ENCODE measurements at places on chromosomes 16 and 17.

DNA sequence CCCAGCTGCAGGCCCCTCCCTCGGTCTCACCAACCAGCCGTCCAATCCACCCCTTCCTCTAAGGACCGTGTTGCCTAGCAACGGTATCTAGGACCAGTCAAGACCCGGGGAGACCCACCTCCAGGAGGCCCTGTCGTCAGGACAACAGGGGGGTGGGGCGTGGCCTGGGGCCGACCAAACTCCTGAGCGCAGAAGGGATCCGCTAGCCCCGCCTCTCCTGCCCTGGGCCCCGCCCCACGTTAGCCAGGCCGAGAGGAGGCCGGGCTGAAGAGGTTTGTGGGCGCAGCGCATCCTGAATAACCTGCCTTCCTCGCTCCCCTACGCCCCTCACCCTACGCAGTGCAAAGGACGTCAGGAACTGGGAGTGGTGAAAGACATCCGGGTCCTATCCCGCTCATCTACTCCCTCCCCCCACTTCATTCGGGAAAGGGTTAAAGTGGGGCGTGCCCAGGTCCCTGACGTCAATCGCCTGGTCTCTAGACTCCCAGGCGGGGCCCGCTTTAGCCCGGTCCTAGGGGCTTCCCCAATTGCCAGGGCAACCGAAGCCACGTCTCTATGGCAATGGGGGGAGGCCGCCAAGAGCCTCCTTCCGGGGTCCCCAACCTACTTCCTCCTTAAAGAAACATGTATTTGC, 14.7 kb downstream of the DLG4 start:
- ATAC-seq: peak; percentile 93

DNA sequence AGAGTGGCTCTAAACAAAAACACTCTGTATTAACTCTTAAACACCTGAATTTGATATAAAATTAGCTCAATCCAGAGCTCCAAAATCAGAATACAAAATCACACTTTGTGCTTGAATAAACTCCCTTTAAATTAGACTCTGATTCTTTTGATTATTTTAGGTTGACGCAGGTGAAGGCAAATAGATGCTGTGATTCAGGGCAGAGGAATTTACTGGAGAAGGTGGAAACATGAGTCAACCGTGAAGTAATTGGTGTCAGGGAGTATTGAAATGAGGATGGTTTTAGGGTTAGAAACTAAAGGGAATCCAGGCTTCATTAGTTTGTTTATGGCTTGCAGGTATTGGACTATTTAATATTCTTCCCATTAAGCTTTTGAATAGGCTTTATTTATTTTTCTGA, 37.1 kb upstream of the TEKT1 start:
- ATAC-seq: no peak

DNA sequence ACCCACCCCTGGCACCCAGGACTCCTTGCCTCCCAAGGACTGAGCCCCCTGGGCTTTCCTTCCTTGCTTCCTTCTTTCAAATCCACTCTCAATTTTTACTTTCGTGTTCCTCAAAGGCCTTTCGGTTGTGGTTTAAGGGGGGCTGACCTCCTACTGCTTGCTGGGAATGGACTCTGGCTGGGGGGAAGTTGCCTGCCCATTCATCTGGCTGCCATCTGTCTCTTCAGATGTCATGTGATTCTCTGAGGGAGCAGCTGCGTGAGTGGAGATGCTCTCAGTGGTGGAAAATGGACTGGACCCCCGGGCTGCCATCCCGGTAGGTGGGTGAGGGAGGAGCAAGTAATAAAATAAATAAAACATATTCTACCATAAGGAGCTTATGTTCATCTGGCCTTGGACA, 93.8 kb upstream of the RPRML start:
- no peak for ATAC-seq

DNA sequence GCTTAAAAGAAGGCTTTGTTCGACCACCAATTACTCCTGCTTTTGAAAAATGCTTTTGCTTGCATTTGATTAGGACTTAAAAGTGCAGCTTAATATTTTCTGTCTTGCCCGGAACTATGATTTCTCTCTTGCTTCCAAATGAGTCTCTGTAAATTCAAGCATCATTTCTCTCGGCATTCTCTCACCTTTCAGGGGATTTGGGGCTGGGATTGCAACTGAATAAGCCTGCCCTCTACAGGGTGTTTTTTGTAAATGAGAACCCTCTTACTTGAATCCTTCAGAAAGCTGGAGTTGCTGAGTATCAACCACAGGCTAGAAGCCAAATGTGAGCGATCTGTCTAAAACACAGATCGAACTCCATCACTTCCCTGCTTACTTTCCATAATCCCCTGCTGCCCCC, 234.6 kb downstream of the TMEM114 start:
- no peak for ATAC-seq

DNA sequence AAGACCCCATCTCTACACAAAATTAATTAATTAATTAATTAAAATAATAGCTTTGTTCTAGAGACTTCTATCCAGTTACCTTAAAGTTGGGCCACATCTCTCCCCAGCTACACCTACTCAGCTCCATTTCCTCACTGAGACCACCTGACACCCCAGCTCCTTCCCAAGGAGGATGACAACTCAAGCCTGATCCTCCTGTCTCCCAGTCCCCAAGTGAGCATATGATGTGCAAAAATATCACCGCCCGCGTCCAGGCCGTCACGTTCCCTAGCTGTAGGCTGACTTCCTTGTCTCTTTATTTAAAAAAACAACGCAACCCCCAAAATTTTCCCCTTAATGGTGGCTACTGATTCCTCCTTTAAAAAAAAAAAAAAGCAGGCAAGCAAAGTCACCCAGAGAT, 120.2 kb upstream of the RCVRN start:
- no peak for ATAC-seq

DNA sequence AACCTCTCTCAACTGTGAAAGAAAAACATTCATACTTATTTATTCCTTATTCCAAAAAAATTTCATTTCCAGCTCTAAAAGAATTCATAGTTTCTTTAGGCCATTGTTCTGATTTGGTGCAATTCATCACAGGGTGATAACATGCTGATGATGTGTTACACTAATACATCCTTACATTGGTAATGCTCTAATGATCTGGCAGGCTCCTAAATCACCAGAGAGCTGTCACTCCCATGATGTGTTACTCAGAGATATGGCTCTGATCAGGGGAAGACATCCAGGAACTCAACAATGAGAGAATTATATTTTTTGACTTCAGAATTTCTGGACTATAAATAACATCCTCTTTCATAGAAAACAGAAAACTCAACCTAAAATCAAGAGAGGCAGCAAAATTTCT, 209.3 kb downstream of the CHD9NB start:
- ATAC-seq: no peak

GRCh38 chr16:89187032-89187769, 13.1 kb downstream of the SLC22A31 start:
- ATAC-seq: peak; percentile 37

DNA sequence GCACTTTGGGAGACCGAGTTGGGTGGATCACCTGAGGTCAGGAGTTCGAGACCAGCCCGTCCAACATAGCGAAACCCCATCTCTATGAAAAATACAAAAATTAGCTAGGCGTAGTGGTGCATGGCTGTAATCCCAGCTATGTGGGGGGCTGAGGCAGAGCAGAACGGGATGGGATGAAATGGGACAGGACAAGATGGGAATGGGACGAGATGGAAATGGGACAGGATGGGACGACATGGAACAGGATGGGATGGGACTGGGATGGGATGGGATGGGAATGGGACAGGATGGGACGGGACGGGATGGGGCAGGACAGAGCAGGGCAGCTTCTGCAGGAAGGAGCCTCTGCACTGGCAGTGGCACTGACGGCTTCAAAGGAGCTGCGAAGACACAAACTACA, 106.1 kb downstream of the ANKRD11 start:
- ATAC-seq: no peak

DNA sequence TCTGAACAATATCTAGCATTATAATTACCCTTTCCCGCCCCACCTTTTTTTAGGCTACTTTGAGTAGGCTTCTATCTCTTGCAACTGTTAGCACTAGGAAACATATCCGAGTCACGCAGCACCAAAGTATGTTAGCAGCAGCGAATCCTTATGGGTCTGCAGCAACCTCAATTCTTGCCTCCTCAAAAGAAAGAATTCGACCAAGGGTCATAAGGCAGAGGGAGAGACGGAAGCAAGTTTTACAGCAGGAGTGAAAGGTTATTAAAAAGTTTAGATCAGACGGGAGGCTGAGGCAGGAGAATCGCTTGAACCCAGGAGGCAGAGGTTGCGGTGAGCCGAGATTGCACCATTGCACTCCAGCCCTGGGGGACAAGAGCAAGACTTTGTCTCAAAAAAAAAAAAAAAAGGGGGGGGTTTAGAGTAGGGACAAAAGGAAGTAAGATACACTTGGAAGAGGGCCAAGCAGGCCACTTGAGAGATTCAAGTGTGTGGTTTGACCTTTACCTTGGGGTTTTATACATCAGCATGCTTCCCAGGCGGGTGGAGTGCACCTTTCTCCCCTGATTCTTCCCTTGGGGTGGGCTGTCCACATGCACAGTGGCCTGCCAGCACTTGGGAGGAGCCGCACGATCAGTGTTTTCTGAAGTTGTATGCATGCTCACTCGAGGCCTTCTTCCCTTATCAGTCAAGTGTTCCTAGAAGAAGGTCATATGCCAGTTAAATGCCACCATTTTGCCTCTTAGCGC, 67.7 kb downstream of the HLF start:
- ATAC-seq: no peak

DNA sequence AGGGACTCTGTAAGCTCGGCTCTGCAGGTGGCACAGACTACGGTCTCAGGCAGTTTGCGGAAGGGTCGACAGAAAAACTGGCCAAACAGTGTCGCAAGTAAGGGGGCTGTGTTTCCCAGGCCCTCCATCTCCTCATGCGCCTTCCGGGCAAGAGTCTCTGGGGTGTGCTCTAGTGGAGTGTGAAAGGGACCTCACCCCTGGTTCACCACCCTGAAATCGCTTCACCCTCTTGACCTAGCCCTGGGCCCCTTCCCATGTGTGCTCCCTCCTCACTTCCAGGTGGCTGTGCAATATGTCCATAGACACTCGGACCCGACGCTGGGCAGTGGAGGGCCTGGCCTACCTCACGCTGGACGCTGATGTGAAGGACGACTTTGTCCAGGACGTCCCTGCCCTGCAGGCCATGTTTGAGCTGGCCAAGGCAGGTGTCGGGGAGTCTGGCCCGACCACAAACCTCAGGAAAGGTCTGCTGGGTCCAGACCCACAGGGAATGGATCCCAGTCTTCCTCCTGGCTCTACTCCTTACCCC, 22.3 kb downstream of the UNC45B start:
- no peak for ATAC-seq

- ATAC-seq: no peak
These were observed 12.5 kb downstream of the ZNF19 start for GRCh38 chr16:71476457-71477124.

GRCh38 chr17:12709063-12709462, 43.4 kb downstream of the MYOCD start:
- no peak for ATAC-seq

GRCh38 chr17:43356999-43357398, 41.8 kb upstream of the ARL4D start:
- ATAC-seq: peak; percentile 39

GRCh38 chr16:12925026-12925800, 23.8 kb downstream of the SHISA9 start:
- no peak for ATAC-seq

DNA sequence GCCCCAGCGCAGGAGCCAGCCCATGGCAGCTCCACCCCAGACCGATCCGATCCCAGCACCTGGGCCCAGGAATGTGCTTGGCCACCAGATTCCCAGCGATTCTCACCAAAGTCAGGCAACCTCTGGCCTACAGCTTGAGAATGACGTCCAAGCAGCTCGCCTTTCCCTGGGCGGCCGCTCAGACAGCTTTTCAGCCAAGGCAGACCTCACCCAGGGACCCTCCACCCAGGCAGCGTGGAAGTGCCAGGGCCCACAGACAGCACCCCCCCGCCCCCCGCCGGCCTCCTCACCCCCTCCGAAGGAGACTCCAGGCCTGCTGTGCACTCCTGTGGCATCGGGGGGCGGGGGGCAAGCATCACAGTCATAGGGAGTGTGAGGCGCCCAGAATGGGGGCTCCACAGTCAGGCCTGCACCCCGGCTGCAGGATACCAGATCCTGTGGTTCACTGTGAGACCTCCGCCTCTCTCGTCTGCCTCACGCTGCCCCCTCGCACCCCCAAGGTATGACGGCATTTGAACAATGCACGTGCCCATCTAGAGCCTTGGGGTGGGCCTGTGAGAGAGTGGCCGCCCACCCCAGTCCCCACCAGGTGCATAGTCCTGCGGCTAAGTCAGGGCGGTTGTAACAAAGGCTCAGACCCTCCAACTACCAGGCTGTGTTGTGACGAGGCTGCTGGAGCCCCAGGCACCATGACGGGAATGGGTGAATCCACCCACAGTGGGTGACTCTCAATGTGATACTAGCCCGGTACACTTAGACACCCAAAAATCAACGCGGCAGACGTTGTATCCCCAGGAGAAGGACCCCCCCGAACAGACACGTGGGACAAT, 6.0 kb downstream of the CEP295NL start:
- no peak for ATAC-seq

- peak; percentile 70 for ATAC-seq
These were observed at the start of gene ARHGAP23 for GRCh38 chr17:38428112-38428642. TSS of gene ARHGAP23 (plus strand) at chr17:38428464. CDS start at chr17:38428486, 22 bp downstream.

GRCh38 chr16:17724242-17724898, 253.6 kb upstream of the XYLT1 start:
- peak; percentile 71 for ATAC-seq

GRCh38 chr16:35797811-35798210, 2338.4 kb downstream of the TP53TG3F start:
- ATAC-seq: no peak

DNA sequence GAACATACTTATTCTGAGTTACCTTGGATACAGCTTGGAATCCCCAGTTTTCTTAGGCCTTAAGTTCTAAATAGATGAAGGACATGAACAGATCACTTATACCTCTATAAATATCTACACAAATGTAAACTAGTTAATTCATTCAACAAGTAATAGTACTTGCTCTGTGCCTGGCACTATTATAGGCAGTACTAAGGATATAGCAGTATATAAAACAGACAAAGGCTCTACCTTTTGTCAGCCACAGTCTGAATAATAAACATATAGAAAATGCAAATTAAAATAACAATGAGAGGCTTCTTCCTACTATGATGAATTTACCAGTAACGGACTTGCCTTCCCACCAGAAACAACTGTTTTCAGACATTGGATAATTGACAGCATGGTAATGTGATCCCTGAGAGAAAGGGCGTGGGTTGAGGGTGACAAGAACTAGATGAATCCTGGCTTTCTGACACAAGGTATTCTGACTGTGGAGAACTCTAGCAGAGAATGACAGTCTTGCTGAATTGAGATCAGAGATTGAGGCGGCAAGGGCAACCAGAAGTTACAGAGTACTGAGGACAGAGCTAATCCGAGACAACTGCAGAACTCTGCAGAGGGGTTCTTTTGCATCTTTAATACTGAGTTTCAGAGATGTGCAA, 170.5 kb downstream of the TANC2 start:
- ATAC-seq: no peak

DNA sequence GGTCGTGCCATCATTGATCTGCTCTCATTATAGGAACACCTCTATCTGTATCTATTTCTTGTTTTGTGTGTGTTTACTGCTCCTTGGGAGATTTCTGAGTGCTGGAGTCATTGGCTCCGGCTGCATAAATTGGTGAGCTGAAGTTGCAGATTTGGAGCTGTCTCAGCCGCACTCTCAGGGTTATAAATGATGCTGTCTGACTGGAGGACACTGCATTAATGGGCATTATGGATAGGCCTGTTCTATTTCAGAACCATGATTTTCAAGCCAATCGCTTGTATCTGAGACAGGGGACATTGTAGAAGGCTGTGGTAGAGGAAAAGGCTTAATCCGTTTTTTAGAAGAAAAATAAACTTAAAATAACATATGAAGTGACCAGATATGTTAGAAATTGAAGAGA, 126.4 kb upstream of the KIF2B start:
- ATAC-seq: peak; percentile 37

Data from SK-N-SH treated with all-trans-retinoic acid at 6 μM for 48 hours (cell line).